ENCODE measurements at places on chromosomes 13 and 19.

GRCh38 chr19:12967907-12968306 is 1.5 kb upstream of the DAND5 start:
- no peak for DNase-seq

- DNase-seq, result no peak
These were observed 3.5 kb downstream of the SSC5D start for GRCh38 chr19:55491546-55492360.

- DNase-seq, result no peak
These were observed 48.6 kb downstream of the SCEL start for GRCh38 chr13:77584106-77584505.

- no peak for DNase-seq
These were observed 13.7 kb downstream of the ACTN4 start for GRCh38 chr19:38661136-38661535.

DNA sequence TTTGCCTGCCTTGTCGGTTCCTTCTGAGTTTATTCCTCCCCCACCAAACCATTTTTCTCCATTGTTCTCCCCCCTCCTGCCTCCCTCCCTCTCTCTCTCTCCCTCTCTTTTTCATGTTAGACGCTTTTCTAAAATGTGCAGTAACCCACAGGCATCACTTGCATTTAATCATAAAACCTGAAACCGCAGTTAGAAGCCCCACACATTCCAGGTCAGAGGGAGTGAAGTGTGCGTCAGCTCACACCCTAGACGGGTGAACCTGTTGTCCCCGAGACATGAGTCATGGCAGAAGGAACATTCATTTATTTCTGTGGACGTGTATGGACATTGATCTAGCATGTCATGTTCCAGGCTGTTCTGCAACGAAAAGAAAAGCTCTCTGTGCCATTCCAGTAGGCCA is 19.9 kb downstream of the ONECUT3 start:
- DNase-seq, result no peak

DNA sequence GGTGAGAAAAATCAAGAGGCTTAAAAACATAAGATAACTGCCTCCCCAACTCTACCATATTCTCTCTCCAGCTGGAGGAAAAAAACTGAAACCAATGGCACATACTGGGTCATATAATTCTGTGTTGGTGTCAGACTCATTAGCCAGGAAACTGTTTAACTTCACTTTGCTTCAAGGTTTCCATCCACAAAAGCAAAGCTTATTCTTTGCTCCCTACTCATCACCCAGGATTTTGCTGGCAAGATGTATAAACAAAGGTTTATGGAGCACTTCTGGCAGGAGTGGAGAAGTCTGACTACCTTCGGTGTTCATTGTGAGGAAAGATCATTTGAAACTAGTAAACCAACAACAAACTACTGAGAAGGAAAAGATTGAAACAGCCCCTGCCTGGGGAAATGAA is 197.5 kb upstream of the SERP2 start:
- no peak for DNase-seq

GRCh38 chr13:24900507-24900906 is 136.5 kb downstream of the RNF17 start:
- no peak for DNase-seq

DNA sequence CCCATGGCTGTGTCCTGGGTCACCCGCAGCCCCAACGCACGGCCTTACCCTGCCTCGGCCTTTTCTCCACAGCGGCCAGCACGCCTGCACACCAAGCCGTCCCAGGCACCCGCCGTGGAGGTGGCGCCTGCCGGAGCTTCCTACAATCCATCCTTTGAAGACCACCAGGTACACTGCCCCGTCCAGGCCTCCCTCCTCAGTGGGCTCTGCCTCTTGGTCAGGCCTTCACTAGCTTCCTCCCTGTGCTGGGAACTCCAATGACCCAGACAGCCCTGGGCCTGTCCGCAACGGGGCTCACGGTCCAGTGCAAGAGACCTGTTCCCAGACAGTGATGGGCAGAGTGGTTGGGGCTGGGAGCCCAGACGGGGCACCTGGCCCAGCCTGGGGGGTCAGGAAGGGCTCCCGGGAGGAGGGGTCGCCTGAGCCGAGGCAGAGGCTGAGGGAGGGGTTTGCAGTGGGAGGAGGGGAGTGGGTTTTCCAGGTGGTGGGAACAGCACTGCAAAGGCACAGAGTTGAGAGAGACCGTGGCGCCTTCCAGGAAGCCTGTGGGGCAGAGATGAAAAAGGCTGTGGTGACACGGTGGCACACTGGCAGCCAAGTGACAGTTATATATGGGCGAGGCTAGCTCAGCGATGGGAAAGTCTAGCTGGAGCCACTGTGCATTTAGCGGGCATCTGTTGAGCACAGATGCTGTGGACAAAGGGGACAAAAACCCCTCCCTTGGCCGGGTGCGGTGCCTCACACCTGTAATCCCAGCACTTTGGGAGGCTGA is 7.3 kb downstream of the NOP53 start:
- DNase-seq, result no peak

DNA sequence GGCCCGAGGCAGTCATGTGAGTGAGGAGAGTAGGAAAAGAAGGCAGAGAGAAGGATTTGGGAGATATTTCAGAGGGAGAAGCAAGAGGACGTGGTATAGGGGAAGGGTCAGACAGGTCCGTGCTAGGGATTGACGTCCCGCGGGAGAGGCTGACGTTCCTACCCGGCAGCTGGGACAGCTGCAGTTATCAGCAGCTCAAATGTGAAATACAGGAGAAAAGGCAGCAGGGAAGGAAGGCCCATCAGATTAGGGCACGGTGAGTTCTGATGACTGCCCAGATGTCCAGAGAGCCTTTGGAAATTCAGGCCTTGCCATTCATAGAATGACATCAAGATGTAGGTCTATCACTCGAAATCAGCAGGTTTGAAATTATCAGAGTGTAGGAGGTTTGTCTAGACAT is 88.4 kb downstream of the IRS2 start:
- DNase-seq, result no peak

GRCh38 chr13:41054212-41054877 is 7.0 kb upstream of the WBP4 start:
- no peak for DNase-seq

- no peak for DNase-seq
These were observed 15.9 kb downstream of the ZNF573 start for GRCh38 chr19:37763488-37763887.

- DNase-seq, result no peak
These were observed 18.2 kb upstream of the COMP start for GRCh38 chr19:18809149-18809868.
